ENCODE measurements at places on chromosomes 1 and 21.

GRCh38 chr1:11482198-11482597, 3.2 kb downstream of the DISP3 start:
- peaks cover 38% of the 10 kb centered on the region for H3K27me3 ChIP-seq
- no peak overlapping the region for H3K27ac ChIP-seq
- no peaks in the 10 kb centered on the region for H3K36me3 ChIP-seq
- peaks cover 7% of the 10 kb centered on the region for H3K4me1 ChIP-seq
- H3K4me3 ChIP-seq: no peak overlapping the region
- DNase-seq: no peak

GRCh38 chr1:231803353-231803752, 176.8 kb downstream of the DISC1 start:
- H3K27ac ChIP-seq: no peak overlapping the region
- H3K4me1 ChIP-seq: peaks cover 2% of the 10 kb centered on the region
- H3K4me3 ChIP-seq: no peak overlapping the region
- DNase-seq: no peak

GRCh38 chr1:56249234-56249633, 330.1 kb downstream of the PLPP3 start:
- H3K4me1 ChIP-seq: no peaks in the 10 kb centered on the region
- no peaks in the 10 kb centered on the region for H3K27me3 ChIP-seq
- no peak overlapping the region for H3K4me3 ChIP-seq
- H3K36me3 ChIP-seq: no peaks in the 10 kb centered on the region
- DNase-seq: no peak
- H3K27ac ChIP-seq: no peak overlapping the region

DNA sequence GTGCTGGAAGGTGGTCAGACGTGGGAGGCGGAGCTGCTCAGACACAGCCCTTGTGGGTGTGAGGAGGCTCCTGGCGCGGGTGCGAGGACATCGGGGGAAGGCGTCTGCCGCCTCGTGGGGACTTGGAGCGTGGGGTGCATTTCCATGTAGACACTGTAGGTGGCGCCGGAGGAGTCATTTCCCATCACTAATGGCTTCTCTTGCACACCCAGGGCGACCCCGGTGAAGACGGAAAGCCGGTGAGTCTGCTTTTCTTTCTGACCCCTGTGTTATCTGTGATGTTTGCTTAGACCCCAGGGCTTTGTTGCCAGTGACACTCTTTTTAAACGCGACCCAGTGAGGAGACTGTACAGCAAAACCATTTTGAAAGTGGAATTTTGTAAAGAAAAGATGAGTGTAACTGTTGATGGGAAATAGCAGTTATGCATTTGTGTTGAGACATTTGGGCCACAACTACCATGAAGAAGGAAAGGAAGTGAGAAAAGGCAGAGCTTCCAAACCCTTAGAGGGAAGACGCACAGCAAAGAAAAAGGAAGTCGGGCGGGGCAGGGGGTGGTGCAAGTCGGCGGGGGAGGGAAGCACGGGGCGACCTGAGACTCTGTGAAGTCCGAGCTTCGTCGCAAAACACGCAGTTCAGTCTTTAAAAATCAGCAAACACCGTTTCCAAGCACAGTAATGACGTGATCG, 64.0 kb downstream of the SLC19A1 start:
- no peak overlapping the region for H3K27ac ChIP-seq
- peak; percentile 93 for DNase-seq
- H3K36me3 ChIP-seq: peaks cover 81% of the 10 kb centered on the region

- no peaks in the 10 kb centered on the region for H3K27me3 ChIP-seq
- H3K4me1 ChIP-seq: no peaks in the 10 kb centered on the region
- no peak for DNase-seq
- no peak overlapping the region for H3K4me3 ChIP-seq
Measured at GRCh38 chr1:17225140-17225539, 20.2 kb downstream of the PADI1 start.

DNA sequence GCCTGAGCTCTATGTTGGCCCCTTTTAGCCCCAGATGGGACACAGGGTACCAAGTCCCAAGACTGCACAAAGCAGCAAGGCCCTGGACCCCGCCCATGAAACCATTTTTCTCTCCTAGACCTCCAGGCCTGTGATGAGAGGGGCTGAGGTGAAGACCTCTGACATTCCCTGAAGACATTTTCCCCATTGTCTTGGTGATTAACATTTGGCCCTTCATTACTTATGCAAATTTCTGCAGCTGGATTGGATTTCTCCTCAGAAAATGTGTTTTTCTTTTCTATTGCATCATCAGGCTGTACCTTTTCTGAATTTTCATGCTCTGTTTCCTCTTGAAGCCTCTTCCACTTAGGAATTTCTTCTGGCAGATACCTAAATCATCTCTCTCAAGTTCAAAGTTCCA, 8.2 kb upstream of the PSMA5 start:
- peaks cover under 1% of the 10 kb centered on the region for H3K27me3 ChIP-seq
- no peak overlapping the region for H3K4me3 ChIP-seq
- H3K4me1 ChIP-seq: no peaks in the 10 kb centered on the region
- no peak overlapping the region for H3K27ac ChIP-seq
- H3K36me3 ChIP-seq: no peaks in the 10 kb centered on the region

- no peak for DNase-seq
- H3K27me3 ChIP-seq: no peaks in the 10 kb centered on the region
- peaks cover 4% of the 10 kb centered on the region for H3K4me1 ChIP-seq
- no peak overlapping the region for H3K4me3 ChIP-seq
- no peaks in the 10 kb centered on the region for H3K36me3 ChIP-seq
Measured at GRCh38 chr1:115218034-115218405, 120.0 kb downstream of the NGF start.

DNA sequence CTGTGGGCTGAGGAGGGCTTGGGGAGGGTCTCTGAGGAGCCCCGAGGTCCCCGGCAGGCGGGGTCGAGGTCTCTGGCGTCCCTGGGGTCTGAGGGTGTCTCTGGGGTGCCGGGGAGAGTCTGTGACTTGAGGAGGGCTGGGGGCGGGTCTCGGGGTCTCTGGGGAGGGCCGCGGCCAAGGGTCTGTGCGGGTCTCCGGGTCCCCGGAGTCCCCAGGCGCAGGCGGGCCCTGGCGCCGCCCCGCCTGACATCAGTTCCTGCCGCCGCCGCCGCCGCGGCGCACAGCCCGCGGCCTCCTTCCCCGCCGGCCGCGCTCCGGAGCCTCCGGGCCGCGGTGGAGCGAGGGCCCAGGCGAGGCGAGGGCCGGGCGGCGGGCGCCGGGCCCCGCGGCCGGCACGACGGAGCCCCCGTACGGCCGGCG, at the start of gene PLEKHM2:
TSS of gene PLEKHM2 (plus strand) at position 279 of the 420 bp plus-strand sequence. CDS start 239 bp downstream, outside the sequence.
- peak; percentile 71 for DNase-seq
- H3K4me3 ChIP-seq: peak within 1 kb of the TSS; percentile 93
- H3K27ac ChIP-seq: peak within 1 kb of the TSS; percentile 78
- H3K27me3 ChIP-seq: no peaks in the 10 kb centered on the region

- H3K4me3 ChIP-seq: no peak overlapping the region
- H3K27ac ChIP-seq: no peak overlapping the region
- H3K36me3 ChIP-seq: no peaks in the 10 kb centered on the region
- H3K27me3 ChIP-seq: no peaks in the 10 kb centered on the region
Measured at GRCh38 chr1:152855661-152856060, 4.1 kb upstream of the LCE7A start.

DNA sequence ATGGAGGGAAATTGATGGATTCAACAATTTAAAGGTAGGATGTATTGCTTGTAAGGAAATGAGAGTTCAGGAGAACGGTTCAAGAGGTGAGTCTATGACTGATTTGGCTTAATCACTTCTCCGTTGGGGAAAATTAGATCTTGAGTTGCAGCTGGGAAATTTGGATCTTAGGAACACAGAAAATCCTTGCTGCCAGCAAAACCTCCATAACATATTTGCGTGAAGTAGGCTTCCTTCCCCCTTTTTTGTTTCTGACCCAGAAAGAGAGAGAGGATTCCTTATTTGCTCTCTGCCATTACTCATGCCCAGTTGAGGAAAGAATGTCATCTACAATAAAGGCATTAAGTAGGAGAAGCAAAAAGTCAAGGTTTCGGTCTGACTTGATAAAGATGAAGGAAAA, 73.5 kb upstream of the PDC start:
- no peaks in the 10 kb centered on the region for H3K36me3 ChIP-seq
- H3K4me1 ChIP-seq: no peaks in the 10 kb centered on the region
- H3K27me3 ChIP-seq: no peaks in the 10 kb centered on the region
- no peak for DNase-seq

All from endodermal cell (in vitro differentiated cells).